Stimulated activated CD4-positive, alpha-beta T cell treated with anti-CD3 and anti-CD28 coated beads, Interleukin-1b, Interleukin-23, amount 100 ng/mL, for 1 hour (primary cell): ENCODE measurements at places on chromosomes 3 and 15.

DNA sequence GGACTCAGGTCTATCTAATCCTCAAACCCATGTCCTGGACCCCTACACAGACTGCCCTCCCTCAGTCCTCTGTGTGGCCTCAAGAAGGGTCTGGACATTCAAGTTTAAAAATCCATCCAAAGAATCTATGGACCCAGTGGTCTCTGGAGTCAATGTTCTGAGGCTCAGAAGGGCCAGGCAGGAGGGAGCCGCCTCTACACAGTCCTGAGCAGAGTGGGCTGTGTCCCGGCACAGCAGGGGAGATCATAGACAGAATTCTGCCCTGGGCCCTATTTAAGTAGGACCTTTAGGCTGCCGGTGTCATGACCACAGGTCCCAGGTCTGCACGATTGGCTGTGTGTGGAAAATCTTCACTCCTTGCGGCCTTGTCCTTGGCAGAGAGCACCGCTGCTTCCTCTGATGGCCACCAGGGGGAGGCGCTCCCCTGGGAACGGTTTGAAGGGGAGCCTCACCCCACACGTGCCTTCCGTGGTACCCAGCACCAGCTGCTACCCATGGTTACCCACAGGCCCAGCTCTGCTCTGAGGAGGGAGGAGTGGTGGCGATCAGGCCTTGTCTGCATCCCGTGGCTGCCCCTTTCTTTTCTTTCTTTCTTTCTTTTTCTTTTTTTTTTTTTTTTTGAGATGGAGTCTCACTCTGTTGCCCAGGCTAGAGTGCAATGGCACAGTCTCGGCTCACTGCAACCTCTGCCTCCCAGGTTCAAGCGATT lies 37.9 kb downstream of the CHRD start:
- DNase-seq = peak; percentile 15

- no peak for DNase-seq
Observed at GRCh38 chr3:188171682-188172467, 17.9 kb downstream of the LPP start.

- no peak for DNase-seq
Observed at GRCh38 chr3:25452192-25452591, 24.1 kb downstream of the RARB start.

- no peak for DNase-seq
Observed at GRCh38 chr3:38084334-38085310, 45.6 kb downstream of the DLEC1 start.

DNA sequence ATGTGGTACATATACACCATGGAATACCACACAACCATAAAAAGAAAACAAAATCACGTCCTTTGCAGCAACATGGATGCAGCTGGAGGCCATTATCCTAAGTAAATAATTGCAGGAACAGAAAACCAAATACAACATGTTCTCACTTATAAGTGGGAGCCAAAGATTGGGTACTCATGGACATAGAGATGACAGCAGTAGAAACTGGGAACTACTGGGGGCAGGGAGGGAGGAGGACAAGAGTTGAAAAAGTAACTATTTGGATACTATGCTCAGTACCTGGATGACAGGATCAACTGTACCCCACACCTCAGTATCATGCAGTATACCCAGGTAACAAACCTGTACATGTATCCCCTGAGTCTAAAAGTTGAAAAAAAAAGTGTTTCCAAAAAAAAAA lies 23.2 kb upstream of the ATOSA start:
- no peak for DNase-seq

DNA sequence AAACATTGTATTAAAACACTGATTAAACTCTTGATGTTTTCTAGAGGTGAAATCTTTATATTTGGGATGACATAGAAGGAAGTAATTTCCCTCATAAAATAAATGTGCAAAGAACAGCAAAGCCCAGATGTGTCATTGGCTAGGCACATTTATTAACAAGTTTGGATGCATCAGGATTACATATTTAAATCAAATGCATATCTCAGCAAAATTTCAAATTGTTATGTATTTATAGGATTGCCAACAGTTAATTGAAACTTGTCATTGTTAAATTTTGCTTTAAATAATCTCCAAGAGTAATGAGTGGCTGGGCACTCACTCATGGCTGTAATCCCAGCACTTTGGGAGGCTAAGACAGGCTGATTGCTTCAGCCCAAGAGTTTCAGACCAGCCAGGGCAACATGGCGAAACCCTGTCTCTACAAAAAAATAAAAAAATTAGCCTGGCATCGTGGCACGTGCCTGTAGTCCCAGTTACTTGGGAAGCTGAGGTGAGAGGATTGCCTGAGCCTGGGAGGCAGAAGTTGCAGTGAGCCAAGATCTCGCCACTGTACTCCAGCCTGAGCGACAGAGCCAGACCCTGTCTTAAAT lies 28.2 kb downstream of the ARIH1 start:
- no peak for DNase-seq

DNA sequence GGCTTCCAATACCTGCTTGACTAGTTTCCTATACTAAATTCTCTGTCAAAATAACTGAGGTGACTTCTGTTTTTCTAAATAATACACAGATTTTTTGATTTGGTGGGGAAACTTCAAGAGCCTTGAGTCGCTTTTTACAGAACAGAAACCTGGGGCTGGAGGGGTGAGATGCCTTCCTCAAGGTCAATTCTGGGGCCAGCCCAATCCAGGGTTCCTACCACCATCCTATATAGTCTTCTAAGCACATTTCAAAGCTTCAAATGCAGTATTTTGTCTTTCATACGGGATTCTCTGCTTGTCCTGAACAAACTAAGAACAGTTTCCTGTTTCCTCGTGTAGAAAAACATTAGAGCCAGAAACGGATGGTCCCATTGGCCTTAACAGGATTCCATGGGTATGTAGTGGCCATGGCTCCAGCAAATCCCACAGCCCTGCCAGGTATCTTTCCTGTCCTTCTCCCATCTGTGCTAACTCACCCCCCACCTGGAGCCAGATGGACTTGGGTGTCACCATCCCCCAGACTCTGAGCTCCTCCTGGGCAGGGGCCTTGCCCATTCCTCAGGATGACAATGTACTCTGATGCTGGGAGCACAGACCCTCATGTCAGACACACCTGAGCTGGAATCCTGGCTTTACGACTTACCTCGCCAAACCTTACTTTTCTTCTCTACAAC lies 146.9 kb downstream of the KLF13 start:
- no peak for DNase-seq

DNA sequence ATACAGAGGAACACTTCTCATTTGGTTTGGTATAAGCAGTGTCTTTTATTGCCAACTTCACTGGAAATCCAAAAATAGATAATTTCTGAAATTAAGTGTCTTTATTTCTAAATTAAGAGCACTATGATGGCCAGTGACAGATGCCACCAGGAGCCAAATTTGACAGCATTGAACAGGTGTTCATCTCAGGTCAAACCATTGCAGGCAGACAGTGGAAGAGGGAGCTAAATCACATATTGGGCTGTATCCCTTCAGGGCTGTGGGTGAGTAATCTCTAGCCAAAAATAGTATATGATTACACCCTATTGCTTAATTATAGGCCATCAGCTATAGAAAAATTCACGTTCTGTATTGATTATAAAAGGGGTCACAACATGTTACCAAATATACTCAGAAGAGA lies 457.7 kb downstream of the NAALADL2 start:
- no peak for DNase-seq

GRCh38 chr3:108209579-108209978 lies 12.6 kb downstream of the IFT57 start:
- no peak for DNase-seq
